ENCODE measurements at places on chromosomes 6 and 20.
A peak's percentile ranks its signal among the peaks of the same experiment; 100 is the strongest.

GRCh38 chr6:42978839-42979522 is at the start of gene PEX6:
PEX6 (minus strand) TSS chr6:42979181; CDS start chr6:42979150, 31 bp downstream.
- DNase-seq = peak; percentile 91

- no peak for DNase-seq
These were observed 77.7 kb upstream of the KCNG1 start for GRCh38 chr20:51100617-51101016.

GRCh38 chr6:157524735-157525134 is 143.7 kb downstream of the ZDHHC14 start:
- DNase-seq = no peak

- no peak for DNase-seq
These were observed 189.0 kb upstream of the SOX4 start for GRCh38 chr6:21404577-21404976.

DNA sequence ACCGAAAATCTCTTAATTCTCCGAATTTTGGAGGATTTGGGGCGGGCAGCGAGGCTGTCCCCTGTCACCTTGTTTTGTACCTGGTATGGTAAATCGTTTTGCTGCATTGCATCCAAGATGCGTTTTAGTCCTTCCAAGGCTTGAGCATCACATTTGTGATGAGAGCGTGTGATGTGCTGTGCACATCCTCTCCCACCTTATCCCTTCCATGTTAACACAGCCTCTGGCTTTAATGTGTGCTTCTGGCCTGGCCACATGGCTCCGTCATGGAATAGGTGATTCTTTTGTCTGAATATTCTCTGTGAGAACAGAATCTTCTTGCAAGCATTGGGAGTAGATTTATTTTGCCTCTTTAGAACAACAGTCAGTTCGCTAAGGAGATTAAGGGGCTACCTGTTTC is 763 bp downstream of the TMEM14A start:
- no peak for DNase-seq

GRCh38 chr6:66851930-66852329 is 1144.9 kb upstream of the EYS start:
- no peak for DNase-seq

DNA sequence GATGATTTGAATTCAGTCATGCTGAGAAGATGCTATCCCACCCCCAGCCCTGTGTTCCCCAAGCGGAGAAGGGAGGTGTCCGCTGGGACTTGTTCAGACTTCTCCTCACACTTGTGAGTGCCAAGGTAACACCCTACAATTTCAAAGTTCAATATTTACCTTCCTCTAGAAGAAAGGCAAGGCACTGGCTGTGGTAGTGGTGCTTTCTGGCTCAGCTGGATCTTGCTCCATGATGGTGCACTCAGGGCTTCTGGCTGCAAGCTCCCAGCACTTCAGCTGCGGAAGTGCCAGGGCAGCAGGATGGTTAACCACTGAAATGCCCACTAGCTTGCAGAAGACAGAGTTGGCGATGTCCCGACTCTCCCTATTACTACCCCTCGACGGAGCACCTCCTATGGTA is 135.4 kb downstream of the MTFR2 start:
- no peak for DNase-seq

- no peak for DNase-seq
These were observed 63.4 kb downstream of the RPP40 start for GRCh38 chr6:4940416-4940815.

- no peak for DNase-seq
These were observed 31.9 kb upstream of the ZNF217 start for GRCh38 chr20:53625311-53626129.

GRCh38 chr6:137494988-137495702 is 951 bp upstream of the OLIG3 start:
- DNase-seq = no peak

- DNase-seq = no peak
These were observed 329.8 kb upstream of the EPHA7 start for GRCh38 chr6:93749191-93749590.

DNA sequence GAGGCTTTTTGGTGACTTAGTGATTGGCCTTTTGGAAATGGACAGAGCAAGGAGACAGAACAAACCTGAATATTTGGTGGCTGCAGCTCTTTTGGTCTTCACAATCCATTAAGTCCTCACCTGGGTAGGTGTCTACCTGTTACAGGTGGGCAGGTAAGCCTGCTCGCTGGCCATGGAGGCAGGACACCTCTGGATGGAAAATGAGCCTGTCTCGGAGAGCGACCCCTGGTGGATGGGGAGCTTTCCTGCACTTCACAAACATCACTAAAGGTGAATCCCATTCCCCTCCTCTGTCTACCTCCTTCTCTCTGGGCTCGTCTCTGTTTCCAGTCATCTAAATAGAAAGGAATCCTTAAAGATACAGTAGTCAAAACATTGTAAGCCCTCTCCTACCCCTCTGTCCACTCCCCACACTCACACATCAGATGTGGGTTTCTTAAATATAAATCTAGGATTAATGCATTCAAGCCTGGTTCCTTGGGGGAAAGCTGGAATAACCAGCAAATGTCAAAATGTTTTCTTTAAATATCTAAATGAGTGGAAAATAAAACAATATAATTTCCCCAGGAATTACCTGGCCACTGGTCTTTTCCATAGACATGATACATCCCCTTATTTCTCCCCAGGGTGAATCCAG is 304.9 kb downstream of the CDH26 start:
- peak; percentile 20 for DNase-seq

- no peak for DNase-seq
These were observed 300.9 kb downstream of the DHX35 start for GRCh38 chr20:39263076-39263475.

DNA sequence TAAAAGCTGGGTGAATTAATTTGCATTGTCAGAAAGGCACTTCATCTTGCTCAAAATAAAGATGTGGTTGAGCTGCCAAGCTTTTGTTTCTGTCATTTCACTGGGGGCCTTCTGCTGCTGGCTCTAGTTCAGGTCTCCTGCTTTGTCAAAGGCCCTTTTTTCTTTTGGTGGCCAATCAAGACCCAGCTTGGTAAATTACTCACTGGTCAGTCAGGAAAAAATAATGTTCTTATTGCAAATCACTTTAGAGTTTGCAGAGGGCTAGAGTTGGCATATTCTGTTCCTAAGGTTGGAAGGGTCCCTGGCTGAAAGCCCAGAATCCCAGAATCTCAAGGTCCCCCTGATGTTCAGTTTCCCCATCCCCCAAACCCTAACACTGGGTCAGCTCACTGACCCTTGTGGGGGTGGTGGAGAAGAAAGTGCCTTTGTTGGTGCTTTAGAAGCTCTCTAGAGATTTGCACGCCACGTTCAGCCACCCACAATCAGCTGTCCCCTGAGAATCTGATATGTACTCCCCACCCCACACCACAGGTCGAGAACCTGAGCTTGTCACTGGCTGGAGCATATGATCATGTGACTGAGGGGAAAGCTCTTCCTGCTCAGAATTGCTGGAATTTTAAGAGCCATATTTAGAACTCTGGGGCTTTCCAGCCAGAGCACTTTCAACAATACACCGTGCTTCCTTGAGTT is 21.7 kb upstream of the BNIP5 start:
- no peak for DNase-seq

- no peak for DNase-seq
These were observed 70.1 kb downstream of the RAMACL start for GRCh38 chr6:166516251-166516884.

GRCh38 chr6:5814116-5814515 is 192.6 kb downstream of the NRN1 start:
- no peak for DNase-seq

GRCh38 chr6:136523196-136523595 is 27.0 kb downstream of the MAP7 start:
- DNase-seq = no peak

DNA sequence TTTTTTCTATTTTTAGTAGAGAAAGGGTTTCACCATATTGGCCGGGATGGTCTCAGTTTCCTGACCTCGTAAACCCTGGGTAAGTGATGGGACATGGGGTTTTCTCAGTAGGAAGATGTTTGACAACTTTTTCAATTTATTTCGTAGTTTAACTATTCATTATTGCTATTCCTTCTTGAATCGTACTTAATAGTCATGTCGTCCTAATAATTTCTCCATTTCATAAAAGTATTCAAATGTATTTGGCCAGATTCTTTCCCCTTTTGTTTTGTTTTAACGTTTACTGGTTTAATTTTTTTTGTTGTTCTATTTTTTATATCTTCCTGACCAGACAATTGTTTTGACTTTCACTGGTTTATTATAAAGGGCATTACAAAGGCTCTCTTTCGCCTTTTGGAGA is 16.3 kb downstream of the GPX5 start:
- DNase-seq = no peak

DNA sequence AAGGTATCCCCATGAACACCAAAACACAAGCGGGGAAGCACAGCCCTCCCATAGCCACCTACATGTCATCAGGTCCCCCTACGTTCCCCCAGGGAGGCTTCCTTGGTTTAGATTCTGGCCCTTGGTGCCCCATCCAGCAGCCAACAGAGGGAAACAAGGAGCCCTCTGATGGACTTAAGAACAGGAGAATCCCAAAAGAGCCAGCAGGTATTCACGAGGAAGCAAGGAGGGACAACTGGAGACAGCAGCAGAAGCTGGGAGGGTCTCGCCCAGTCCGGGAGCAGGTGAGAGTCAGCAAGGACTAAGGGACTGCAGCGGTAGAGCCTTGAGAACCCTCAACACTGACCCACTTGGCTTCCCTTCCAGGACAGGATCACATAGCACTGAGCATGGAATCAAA is 58.4 kb upstream of the TOP1 start:
- no peak for DNase-seq

DNA sequence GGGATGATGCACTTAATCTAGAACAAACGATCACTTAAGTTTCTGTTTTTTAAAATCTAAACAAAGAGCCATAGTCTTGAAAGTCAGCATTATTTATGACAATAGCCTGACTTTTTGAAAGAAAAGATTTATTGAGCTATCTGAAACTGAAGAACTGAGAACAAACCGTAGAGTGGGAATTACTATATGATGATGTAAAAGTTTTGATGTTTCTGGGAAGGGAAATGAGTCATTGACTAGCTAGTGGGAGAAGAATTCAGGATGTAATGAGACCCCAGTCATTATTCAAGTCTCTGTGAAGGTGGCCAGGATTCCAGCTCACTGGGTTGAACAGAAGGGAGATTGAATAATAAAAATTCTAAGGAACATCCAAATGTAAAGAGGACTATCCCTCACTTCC is 83.4 kb upstream of the FABP7 start:
- no peak for DNase-seq

GRCh38 chr20:57698116-57698866 is 11.5 kb downstream of the PMEPA1 start:
- DNase-seq = peak; percentile 46

GRCh38 chr6:133130863-133131262 is 110.3 kb upstream of the EYA4 start:
- DNase-seq = no peak

- DNase-seq = no peak
These were observed 22.6 kb upstream of the HLA-DQB2 start for GRCh38 chr6:32785781-32786533.

DNA sequence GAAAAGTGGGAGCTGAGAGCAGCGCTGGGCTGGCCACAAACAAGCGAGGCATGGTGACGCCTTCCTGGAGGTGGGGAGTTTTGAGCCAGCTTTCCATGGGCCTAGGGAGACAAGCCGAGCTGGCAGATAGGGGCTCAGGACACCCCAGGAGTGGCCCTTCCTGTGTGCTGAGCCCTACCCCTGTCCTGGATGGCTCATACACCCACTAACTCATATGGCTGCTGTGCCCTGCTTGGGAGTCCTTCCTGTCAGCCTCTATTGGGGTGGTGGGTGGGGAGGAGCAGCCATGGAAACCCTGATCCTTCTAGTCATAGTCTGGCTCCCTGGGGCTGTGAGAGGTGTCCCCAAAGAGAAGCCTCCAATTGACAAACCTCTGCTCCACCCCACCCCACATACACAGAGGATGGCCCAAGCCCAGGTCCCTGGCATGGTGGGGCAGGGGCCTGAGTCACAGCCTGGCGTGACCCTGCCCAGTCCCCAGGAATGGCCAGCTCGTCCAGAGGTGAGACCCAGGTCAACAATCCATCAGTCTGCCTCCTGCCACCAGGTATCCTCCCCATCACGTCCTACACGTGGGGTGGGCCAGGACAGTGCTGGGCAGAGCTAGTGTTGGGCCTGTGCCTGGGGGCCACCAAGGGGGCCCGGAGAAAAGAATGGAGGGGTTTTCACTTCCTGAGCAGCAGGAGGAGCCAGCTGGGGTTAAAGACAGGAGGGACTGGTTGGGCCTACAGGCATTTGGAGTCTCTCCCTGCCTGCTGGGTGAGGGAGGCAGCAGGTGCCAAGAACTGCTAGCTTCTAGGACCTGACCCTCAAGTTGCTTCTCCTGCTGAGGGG is 52.2 kb downstream of the MRPL14 start:
- DNase-seq = no peak

- DNase-seq = no peak
These were observed 23.5 kb downstream of the DHX35 start for GRCh38 chr20:38985603-38986170.

DNA sequence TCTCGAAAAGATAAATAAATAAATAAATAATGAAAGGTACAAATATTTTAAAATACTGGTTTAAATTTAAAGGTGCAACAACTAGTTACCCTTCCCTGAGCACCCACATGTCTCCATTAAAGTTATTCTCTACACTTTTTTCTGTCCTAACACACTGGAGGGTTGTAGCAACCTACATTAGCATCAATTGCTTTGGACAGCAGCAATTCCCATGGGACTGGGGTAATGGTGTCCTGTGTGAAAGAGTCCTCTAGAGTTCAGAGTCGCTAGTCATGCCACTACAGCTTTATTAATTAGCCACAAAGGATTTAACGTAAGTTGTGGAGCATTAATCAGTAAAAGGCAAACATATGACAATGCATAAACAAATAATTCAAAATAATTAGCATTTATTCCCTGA is 14.1 kb upstream of the CD24 start:
- no peak for DNase-seq

DNA sequence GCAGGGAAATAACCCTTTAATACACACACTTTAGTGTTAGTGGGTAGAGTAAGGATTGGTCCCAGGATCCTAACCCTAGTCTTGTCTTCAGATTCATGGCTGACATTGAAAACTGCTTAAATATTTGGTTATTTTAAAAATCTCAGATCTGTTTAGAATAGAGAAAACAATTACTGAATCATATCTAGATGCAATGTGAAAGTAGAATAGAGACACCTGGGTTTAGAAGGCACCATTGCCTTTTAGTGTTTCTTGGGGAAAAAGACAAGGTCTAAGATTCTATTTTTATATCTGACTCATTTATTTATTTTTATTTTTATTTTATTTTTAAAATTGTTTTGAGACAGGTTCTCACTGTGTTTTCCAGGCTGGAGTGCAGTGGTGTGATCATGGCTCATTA is 6.0 kb downstream of the DDX43 start:
- DNase-seq = no peak

DNA sequence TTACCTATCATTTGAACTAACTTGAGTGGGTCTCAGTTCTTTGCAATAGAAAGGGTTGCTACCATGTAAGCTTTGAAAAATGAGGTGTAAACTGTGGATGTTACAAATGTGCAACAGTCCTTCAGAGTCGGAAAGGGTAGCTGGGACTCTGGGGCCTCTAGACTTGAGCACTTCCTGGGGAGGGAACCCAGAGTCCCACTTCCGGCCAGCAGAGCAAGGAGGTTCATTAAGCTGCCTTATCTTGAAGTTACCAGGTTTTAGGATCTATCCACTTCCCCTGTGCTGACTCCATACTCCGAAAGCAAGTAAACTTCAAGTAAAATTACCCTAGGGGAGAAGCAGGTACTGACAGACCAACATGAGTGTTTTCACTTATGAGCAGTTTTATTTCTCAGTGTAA is 9.4 kb downstream of the TRIM10 start:
- DNase-seq = no peak

- no peak for DNase-seq
These were observed 18.9 kb downstream of the SCGN start for GRCh38 chr6:25670793-25671513.

All from activated T-helper 1 cell treated with anti-CD3 and anti-CD28 coated beads, Interleukin-2, amount 50 U/mL, for 16 hours (primary cell).